ENCODE measurements at places on chromosomes 3 and 15. TPM values are rescaled to one million over a fixed set of nuclear protein-coding genes. Genes with fewer than 3 reads are reported as not detected.

The ECE2 gene
- total RNA-seq = not detected

- no peak for DNase-seq
Observed at GRCh38 chr15:81492969-81493645, 119.1 kb upstream of the TMC3 start.

The ITIH3 gene
- total RNA-seq = not detected

DNA sequence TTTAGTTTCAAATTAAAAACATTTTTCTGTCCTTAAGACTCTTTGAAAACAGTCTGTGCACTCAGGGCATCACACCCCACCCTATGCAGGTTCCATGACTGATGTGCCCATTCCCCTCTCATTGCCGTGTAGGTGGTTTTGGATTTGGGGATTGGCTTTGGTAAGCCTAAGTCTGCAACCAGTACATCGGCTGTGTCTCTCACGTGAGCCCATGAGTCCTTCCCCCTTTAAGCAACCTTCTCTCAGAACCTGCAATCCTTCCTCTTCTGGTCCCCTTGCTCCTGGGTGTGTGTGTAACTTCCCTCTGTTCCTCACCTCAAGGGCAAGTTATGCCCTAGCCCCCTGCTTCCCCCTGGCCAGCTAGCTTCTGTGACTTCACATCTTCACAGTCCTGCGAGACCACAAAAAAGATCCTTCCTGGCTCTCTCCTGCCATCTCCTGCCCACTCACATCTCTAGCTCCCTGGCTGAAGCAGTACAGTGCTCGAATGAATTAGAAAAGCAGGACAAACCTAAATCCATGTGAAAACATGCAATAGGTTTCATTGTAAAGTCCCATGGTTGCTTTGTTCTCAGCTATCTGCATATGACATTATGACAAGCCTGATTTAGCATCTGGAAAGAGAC is 126.7 kb downstream of the UACA start:
- DNase-seq = peak; percentile 22

- DNase-seq = no peak
Observed at GRCh38 chr15:26736502-26737248, 36.2 kb downstream of the GABRB3 start.

DNA sequence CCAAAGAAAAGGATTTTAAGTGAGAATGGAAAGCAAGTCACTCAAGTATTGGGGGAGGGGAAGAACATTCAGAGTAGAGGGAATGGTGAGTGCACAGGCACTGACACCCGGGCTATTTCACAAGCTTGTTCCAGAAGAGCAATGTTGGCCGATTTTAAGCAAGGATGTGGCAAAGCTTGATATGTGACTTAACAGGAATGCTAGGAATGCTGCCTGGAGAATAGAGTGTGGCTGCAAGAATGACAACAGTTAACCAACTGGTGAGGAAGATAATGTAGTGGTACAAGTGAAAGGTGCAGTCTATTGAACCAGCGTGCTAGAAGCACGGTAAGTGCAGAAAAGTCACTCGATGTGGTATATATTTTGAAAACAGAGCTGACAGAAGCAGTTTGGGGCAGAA is 6.2 kb upstream of the CCDC80 start:
- peak; percentile 90 for DNase-seq

The GATM gene
- total RNA-seq = 28.1 TPM

DNA sequence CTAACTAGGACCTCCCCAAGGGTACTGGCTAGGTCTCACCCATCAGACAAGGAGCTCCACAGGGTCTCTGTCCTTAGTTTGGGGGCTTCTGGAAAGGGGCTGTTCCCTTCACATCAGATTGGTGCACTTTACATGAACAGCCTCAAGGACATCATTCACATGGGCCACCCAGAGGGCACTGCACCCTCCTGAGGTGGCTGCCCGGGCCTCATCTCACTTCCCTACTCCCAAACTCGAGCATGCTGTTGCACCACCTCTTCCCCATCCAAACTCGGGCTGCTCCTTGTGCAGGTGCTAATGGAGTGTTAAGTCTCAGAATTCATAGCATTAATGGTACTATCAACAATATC is 48.1 kb downstream of the RAB11A start:
- DNase-seq = no peak

DNA sequence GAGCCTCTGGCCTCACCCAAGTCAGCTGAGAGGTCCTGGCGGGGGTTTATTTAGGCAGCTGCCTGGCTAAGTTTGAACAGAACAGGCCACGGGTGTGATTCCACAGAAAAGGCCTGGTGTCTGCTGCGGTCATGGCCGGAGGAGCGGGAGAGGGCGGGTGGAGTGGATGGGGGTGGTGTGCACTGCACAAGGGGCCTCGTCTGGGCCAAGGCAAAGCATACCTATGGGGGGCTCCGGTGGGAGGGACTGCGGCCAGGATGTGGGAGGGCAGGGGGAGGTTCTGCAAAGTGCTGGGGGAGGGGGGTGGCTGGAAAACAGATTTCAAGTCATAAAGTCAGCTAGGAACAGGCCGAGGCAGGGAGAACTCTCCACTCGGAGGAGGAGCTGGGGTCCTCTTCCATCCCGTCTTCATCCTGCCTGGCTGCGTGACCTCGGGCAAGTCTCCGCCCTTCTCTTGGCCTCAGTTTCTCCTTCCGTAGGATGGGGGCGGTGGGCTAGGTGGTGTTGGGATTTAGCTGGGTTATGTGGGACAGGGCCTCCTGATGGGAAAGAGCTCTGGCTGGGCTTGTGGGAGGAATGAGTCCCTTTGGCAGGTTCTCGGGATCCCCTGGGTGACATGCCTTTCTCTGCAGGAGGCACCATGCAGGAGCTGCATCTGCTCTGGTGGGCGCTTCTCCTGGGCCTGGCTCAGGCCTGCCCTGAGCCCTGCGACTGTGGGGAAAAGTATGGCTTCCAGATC is 878 bp downstream of the ISLR start:
- peak; percentile 9 for DNase-seq

The ENTPD3 gene
- total RNA-seq = not detected

The TRPM1 gene
- total RNA-seq = not detected
